Right cardiac atrium (tissue), 5 donors: ENCODE measurements at places on chromosomes 4 and X. TPM values are rescaled to one million over a fixed set of nuclear protein-coding genes. Genes with fewer than 3 reads are reported as not detected.
A peak's percentile ranks its signal among the peaks of the same experiment; 100 is the strongest.

DNA sequence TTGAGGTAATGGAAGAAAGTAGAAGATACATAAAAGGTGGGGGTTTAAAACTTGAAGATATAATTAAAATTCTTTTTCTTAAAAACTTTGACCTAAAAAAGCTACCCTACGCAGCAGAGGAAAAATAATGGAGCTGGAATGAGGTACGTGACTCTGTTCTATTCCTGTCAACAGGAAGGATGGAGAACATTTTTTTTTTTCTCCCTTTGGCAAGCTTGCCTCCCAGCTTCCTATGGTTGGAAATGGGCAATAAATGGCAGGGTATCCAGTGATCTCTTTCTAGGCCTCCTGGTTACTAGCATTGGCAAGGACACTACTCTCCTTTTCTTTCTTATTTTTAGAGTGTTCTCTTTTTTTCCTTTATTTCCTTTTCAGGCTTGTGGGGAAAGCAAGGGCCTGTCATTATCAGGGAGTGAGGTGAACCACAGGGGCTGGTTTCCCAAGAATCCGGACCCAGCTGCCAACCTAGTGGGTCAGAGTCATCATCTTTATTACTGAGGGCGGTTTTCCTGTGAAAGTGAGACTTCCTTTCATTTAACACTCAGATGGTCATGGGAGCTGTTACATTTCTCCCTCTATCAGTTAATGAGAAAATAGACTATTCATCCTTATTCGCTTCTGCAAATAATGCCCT, 224.6 kb downstream of the SPRY1 start:
- DNase-seq: peak; percentile 54

ABLIM2 gene
- total RNA-seq: 10.3 TPM

IL15 gene
- total RNA-seq: 4.1 TPM

DNA sequence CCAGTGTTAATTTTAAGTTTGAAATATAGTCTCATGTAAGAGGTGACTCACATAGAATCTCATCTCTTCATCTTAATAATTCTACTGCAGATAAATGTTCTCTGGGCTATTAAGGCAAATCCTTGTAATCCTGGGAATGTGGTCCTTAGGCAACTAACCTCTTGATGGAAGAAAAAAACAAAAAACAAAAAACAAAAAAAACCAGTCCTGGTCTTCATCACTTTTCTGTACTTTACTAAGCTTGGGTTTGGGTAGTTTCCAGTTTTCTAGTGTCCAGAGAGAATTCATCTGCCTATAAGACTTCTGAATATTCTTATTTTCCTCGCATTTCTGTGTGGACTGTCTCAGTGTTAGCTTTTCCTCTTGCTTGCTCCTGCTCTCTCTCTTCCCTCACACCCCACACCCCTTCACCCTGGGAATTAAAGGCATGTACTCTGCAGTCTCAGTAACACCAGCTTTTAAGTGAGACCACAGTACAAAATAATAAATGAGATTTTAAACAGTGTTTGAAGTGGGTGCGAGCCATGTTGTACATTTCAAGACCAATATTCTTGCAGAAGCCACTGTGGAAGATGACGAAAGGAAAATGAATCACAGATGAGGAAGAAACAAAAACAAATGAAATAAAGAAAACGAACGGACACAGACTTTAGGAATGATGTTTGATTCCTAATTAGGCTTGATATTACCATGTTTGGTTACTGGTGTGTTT, 51.7 kb downstream of the HAND2 start:
- no peak for DNase-seq

DNA sequence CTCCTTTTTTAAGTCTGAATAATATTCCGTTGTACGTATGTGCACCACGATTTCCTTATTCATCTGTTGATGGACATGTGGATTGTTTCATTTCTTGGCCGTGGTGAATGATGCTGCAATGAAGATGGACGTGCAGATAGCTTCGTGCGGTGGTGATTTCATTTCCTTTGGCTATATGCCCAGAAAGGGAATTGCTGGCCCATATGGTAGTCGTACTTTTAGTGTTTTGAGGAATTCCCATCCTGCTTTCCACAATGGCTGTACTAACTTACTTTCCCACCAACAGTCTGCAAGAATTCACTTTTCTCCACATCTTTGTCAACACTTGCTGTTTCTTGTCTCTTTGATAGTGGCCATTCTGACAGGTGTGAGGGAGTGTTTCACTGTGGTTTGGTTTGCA, 12.8 kb downstream of the ZFP42 start:
- no peak for DNase-seq

DNA sequence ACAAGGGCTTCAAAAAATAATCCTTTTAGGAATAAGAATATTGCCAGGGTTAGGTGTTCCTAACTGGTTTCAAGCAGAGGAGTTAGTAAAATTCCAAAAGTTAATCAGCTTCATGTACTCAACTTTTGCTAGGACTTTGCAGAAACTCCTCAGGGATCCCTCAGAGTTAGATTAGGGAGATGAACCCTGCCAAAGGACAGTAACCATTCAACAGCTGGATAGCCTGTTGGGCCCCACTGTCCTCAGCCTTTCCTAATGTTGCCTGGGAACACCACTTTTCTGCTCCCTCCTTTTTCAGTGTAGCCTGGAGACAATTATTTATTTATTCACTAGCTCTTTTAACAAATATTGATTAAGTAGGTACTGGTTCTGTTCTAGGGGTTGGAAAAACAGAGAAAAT, 53.8 kb downstream of the NFKB1 start:
- no peak for DNase-seq

GRCh38 chr4:118221227-118221800, 131.5 kb downstream of the PRSS12 start:
- no peak for DNase-seq

- no peak for DNase-seq
Observed at GRCh38 chr4:153521999-153522801, 56.0 kb downstream of the TMEM131L start.

DNA sequence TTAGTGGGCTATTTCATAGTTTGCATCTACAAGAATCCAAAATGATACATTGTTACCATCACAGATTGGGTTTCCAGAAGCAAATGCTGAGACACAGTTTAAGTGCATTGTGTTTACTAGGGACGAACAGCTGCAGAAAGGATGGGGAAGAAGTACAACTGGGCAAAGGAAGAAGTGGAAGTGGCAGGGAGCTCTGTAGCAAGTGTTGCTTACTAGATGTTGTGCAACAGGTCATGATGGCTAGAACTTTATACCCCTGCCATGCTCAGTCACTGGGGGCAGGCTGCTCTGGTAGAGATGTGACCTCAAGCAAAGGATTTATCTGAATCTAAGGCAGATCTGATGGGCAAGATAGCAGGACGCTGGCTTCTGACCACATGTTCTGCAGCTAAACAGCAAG, 76.1 kb upstream of the EMCN start:
- no peak for DNase-seq

DNA sequence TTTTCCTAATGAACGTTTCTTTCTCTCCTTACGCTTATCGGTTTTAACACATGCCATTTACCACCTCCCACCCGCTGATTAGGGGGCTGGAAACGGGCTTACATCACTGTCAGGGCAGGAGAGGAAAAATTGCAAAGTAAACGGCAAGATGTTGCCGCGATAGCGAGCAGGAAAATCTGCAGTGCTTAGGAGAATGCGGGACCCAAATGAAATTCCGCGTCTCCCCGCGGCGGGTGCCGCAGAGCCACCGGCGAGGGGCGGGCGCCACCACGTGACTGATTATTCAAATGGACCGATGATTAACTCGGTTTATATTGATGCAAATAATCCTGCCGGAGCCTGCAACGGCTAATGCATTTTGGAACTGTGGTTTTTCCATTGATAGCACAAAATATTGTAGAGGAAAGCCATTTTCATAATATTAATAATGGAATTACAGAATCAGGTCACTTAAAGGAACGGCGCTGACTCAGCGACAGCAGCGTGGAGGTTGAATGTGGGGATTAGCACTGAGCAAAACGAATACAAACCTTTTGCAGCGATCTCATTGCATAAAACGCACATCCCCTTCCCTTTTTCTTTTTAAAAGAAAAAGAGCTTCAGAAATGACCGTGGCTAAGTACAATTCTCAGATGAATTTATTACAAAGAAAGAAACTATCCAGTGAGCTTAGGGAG, 224.2 kb downstream of the STIM2 start:
- DNase-seq: peak; percentile 23

DNA sequence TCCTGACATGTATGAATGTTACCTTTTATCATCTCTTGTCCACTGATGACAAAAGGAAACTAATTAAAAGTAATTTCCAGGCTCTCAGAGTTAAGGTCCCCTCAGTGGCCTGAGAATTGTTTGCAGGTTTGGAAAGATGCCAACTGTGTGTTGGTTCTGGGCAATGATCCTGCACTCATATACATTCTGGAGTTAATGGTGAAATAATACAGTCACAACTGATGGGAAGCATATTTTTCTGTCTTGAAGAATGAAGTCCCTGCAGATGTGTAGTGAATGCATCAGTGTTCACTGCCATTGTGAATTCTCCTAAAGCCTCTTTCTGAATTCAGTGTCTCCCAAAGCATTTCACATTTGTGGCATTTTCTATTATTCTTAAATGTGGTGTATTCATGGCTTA, 238.1 kb upstream of the PPP1R2C start:
- DNase-seq: no peak

DNA sequence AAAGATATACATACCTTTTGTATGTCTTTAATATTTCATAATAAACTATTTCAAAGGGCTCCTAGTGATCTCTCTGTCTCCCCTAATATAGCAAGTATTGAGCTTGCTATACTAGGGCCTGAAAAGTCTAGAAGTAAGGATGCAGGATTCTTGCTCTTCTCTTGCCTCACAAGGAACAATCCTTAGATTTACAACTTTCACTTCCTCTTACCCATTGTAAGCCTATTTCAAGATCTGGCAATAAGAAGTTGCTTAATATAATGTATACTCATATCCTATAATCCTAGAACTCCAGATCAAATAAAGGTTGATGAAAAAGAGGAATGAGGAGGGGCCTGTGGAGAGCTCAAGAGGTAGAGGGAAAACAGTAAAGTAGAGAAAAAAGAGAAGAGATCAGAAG, 40.8 kb upstream of the CHRDL1 start:
- no peak for DNase-seq

PAGE4 gene
- not detected for total RNA-seq

DNA sequence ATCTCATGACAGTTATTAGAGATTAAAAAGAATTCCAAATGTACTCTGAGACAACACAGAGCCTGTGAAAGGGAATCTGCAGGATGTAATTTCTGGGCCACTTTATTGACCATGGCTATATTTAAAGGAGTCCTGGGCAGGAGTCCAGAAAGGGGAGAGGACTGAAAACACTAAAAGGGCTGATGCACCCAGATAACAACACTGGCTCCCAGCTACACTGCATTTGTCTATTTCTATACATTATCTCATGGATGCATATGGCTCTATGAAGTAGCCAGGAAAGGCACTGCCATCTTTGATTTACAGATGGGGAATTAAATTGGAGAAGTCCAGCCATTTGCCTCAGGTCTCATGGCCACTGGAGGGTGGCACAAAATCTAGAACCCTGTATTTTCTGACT, 56.0 kb downstream of the MED28 start:
- DNase-seq: no peak

- no peak for DNase-seq
Observed at GRCh38 chr4:57080781-57081650, 29.2 kb downstream of the IGFBP7 start.

GRCh38 chrX:1700757-1701156, 85.9 kb downstream of the ASMT start:
- DNase-seq: no peak

- DNase-seq: no peak
Observed at GRCh38 chr4:47577779-47578553, 92.9 kb downstream of the ATP10D start.

GRCh38 chr4:89482251-89482650, 174.7 kb upstream of the GPRIN3 start:
- DNase-seq: no peak

DNA sequence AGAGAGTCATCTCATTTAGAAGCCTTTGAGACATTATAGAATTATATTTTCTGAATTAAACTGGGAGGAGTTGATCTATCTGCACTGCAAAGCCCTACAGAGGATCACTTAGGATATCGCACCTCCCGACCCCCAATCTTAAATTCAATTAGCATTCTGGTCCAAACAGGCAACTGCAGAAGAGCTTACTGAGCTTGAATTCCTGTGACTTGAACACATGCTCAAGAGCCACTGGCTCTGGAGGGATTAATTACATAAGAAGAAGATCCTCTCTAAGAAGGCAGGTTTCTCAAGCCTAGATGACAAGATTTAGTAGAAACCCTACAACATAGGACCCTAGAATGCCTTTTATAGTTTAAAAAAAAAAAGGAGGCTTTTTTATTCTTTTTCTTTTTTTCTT, 548.9 kb downstream of the ARAP2 start:
- DNase-seq: no peak

FAM236D gene
- not detected for total RNA-seq

TREX2 gene
- total RNA-seq: not detected

DNA sequence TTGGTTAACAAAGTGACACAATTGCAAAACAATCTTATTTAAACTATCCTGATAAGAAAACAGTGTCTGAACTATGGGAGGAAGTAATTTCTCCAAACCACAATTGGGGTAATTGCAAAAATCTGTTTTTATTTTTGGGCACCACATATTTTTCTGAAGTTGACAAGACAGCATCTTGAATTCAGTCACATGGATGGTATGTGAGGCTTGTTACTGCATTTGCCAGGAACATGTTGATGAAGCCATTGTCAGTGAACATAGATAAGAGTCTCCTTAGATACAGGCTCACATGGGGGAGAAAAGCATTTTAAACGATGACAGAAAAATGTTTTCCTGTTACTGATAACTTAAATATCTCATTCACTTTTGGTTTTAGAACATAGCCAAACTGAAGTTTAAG, 5.5 kb upstream of the USP53 start:
- no peak for DNase-seq

DNA sequence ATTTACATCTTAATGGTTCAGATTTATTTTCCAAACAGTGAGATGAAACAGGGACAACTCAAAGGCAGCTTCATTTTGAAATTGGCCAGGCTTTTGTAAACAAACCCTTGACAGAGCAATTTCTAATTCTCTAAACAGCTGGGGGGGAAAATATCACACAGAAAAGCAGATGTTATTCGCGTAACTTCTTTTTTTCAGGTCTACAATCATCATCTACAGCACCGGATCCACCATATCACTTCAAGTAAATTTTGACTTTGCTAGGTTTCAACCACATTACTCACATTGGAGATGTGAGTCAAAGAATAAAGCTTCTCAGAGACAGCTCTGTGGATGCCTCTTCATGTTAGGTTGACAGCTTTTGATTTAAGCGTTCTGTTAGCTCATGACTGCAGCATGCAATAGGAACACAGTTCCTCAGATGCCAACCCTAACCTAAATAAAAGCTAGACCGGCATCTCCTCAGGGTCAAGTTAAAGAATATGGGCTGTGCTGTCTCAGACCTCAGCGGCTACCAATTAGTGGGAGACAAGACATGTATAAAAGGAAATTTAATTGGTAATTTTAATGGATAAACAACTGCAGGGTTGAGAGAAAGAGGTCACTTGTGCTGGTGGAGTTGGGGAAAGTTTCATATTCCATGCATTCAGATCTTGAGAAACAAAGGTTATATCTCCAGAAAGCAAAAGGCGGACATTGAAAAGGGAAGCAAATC, 26.8 kb downstream of the AMELX start:
- no peak for DNase-seq

- DNase-seq: no peak
Observed at GRCh38 chrX:13235930-13236329, 83.9 kb downstream of the ATXN3L start.

FAT4 gene
- total RNA-seq: 18.7 TPM

GRCh38 chr4:37803348-37803973, 23.0 kb upstream of the PGM2 start:
- DNase-seq: no peak
